ENCODE measurements at places on chromosomes 11 and 22.
A peak's percentile ranks its signal among the peaks of the same experiment; 100 is the strongest.

DNA sequence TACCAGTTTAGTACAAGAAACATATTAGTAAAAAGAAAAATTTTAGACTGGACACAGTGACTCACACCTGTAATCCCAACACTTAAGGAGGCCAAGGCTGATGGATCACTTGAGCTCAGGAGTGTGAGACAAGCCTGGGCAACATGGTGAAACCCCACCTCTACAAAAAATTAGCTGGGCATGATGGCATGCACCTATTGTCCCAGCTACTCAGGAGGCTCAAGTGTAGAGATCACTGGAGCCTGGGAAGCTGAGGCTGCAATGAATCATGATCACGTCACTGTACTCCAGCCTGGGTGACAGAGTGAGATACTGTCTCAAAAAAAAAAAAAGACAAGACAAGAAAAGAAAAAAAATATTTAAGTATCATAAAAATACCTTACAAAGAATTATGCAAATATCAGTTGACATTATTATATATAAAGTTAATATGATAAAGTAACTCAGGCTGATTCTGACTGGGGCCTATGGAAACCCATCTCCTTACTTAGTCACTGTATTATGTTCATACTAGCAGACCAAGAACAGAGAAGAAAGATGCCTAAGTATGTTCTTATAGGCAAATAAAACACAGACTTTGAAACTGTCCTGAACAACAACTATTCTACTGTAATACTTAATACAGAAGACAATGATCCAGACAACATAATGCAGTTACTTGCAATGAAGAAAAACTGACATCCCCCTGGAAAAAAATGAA, 27.3 kb downstream of the FAM168A start:
- no peak for DNase-seq

- DNase-seq: no peak
Observed at GRCh38 chr11:7353100-7353499, 101.4 kb downstream of the SYT9 start.

GRCh38 chr11:78457448-78457847, 39.8 kb upstream of the GAB2 start:
- DNase-seq: no peak

DNA sequence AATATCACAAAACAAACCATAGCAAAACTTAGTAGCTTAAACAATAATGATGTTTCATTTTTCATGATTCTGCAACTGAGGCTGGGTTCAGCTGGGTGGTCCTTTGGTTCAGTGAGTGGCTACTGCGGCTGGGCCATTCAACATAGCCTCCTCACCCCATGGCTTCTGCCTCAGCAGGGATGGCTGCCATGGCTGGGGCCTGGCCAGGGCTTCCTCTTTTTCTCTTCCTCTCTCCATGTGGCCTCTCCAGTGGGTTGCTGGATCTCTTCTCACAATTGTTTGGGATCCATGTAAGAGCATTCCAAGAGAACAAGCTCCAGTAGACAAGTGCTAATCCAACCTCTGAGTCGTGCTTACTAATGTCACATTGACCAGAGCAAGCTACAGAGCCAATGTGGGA, 248.6 kb upstream of the PLET1 start:
- no peak for DNase-seq

GRCh38 chr11:11789735-11790369, 51.9 kb upstream of the USP47 start:
- DNase-seq: no peak

- DNase-seq: no peak
Observed at GRCh38 chr22:38947321-38948140, 9.9 kb upstream of the APOBEC3A start.

DNA sequence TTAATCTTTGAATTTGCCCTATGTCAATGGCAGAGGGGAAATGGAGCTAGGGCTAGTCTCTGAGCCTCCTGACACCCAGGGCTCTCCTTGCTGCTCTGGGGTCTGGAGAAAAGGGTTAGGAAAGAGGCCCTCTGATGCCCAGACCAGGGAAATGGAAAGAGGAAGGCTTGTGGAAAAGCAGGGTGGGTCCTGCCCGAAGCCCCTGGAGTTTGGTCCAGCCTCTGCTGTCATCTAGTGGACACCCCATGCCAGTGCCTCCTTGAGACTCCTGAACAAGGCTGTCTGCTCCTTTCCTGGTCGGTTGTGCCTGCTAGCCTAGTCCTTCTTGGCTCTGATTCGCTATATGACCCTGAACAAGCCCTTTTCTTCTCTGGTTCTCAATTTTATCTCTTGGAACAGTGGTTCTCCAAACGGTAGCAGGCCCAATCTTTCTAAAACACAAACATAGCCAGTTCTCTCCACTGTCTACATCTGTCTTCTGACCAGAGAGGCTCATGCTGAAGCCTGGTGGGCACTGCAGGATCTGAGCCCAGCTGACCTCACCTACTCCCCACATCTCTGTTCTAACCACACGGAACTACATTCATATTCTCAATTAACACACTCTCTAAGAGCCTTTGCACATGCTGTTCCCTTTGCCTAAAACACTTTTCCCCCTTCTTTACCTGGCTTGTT, 8.8 kb upstream of the PLA2G3 start:
- DNase-seq: peak; percentile 48

GRCh38 chr11:16321148-16321547, 35.2 kb downstream of the SOX6 start:
- DNase-seq: no peak

DNA sequence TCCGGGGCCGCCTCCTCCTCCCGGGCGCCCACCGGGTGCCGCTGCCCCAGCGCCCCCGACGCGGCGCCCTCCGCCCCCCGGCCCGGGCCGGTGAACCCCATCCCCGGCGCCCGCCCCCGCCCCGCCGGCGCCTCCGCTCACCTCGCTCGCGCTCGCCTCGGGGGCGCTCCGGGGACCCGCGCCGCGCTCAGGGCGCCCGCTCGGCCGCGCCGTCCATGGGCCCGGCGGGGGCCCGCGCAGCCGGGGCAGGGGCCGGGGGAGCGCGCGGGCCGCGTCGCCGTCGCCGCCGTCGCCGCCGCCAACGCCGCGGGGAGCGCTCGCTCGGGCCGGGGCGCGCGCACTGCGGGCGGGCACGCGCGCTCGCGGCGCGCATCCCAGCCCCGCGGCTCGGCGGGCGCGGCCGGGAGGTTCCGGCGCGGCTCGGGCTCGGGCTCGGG, 293 bp downstream of the DUSP8 start:
- no peak for DNase-seq

DNA sequence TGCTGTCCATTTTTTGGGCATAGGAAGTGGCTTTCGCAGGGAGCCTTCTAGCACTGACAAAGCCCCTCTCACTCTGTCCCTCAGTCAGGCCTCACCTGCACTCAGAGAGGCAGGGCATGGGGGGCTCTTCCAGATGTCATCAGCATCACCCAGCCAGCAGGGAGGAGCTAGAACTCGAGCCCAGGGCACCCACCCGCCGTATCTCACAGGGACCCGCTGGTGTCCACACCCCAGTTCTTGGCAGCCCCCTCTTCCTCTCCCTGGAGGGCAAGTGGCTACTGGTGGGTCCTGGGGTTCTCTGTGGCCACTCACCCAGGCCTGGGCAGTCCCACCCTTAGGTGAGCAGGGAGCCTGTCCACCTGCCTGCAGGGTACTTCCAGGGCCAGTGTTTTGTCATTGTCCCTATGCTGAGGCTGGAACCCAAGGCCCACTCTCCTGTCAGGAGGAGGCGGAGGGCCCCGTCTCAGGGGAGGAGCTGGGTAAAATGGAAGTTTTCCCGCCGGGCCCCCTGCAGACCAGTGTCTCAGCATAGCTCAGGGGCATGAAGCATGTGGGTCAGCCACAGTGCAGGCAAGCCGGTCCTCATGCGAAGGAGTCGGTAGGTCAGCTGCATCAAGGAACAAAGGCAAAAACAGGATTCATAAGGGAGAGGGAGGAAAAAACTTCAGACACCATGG, 21.8 kb downstream of the MYO7A start:
- no peak for DNase-seq

DNA sequence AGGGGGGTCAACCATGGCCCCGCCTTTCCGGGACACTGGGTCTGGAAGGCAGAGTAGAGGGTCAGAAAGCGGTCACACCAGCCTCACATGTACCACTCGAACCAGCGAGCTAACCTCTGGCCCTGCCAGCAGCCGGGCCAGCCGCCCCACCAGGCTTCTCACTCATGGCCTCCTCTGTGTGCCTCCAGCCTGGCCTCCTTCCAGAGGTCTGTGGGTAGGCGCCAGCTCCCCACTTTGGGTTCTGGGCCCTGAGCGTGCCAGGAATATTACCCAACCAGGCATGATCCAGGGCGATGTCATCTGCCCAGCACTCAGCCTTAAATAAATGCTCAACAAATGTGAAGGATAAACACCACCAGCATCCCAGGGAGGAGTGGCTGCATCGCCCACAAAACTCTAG, 5.8 kb downstream of the SCUBE1 start:
- no peak for DNase-seq

DNA sequence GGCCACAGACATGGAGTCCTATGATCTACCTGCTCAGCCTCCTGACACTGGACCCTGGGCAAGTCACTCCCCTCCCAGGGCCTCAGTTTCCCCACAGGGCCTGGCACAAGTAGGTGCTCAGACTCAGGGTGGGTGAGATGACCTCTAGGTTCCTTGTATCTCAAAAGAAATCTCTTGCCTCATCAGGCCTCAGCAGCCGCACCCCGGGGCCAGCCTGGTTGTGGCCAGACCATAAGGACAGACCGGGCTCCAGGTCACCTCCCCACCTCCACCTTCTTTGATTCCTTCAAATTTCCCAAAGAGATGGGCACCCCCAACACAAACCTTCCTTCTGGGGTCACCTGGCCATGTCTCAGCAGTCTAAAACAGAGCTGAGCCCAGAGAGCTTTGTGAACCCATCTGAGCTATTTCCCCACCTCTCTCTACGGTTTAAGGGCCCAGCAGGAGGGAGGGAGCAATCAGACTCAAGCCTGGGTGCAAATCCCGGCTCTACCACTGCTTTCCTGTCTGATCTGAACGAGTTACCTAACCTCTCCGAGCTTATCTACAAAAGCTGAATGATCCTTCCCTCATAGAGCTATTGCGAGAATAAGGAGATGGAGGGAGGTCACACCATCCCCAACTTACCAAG, 2.5 kb upstream of the APOL4 start:
- no peak for DNase-seq

DNA sequence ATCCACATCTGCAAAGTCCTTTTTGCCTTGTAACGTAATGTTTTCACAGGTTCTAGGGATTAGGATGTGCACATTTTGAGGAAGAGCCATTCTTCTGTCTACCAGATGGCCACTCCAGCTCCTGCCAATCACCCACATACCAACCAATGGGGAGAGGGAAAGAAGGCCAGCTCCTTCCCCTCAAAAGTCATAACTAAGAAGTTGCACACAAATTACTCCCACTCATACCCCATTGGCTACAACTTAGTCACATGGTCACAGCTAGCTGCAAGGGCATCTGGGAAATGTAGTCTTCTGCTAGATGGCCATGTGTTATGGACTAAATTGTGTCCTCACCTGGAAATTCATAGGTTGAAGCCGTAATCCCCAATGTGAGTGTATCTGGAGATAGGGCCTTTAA, 15.4 kb upstream of the MYOD1 start:
- no peak for DNase-seq

- no peak for DNase-seq
Observed at GRCh38 chr11:120178561-120179056, 32.2 kb upstream of the OAF start.

DNA sequence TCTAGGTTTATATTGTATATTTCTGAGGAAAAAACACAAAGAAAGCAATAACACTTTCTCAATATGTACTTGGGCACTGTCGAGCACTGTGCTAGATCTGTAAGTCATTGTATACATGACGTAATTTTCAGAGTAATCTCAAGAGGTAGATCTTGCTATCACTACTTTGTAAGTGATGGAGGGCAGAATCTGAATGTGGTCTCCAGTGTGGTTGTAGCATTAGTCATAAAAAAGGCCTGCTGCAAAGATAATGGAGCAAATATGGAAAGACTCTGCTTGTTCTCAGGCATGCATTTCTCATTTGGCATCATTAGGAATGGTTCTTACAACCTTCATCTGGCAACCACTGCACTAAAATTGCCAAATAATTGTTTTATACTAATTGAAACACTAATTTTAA, 419.8 kb upstream of the CCDC179 start:
- no peak for DNase-seq

DNA sequence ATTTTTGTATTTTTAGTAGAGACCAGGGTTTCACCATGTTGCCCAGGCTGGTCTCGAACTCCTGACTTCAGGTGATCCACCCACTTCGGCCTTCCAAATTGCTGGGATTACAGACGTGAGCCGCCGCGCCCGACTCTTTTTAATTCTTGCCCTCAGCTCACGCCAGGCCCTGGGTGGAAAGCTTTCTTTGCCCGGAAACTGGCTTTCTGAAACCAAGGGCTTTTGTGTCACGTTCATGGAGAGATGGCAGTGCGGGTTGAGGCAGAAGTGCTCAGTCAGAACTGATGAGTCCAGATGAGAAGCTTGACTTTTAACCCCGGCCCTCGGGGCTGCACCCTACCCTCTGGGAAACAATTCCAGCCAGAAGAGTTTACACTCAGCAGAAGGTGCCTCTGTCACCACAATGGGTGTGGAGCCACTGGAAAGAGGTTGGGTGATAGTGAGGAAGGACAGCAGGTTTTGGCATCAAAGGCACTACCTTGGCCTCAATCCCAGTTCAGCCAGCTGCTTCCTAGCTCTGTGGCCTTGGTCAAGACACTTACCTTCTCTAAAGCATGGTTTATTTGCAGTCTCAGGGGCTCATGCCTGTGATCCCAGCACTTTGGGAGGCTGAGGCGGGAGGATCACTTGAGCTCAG, 890 bp upstream of the ARFGAP3 start:
- DNase-seq: no peak

- DNase-seq: no peak
Observed at GRCh38 chr22:44127356-44127755, 53.4 kb upstream of the PARVG start.

- DNase-seq: no peak
Observed at GRCh38 chr11:18135308-18135707, 2.9 kb downstream of the MRGPRX3 start.

GRCh38 chr11:47400768-47401279, 7.6 kb upstream of the SLC39A13 start:
- no peak for DNase-seq

GRCh38 chr11:84408946-84409411, 1122.8 kb upstream of the CCDC90B start:
- DNase-seq: no peak

GRCh38 chr11:116862951-116863350, 25.5 kb upstream of the APOA1 start:
- DNase-seq: no peak

- no peak for DNase-seq
Observed at GRCh38 chr22:27120036-27120435, 462.6 kb downstream of the MIAT start.

- no peak for DNase-seq
Observed at GRCh38 chr11:64069401-64070313, 33.9 kb downstream of the FLRT1 start.

All from stimulated activated naive CD8-positive, alpha-beta T cell treated with anti-CD3 and anti-CD28 coated beads, Interleukin-15, amount 100 ng/mL, for 72 hours (primary cell).